ENCODE measurements at places on chromosomes 5 and 9.

GRCh38 chr9:26789959-26790358 lies 102.6 kb downstream of the CAAP1 start:
- no peak for DNase-seq

GRCh38 chr5:35773967-35774366 lies 82.7 kb upstream of the IL7R start:
- DNase-seq = no peak

GRCh38 chr5:81924442-81924841 lies 47.4 kb upstream of the ATG10 start:
- DNase-seq = no peak

DNA sequence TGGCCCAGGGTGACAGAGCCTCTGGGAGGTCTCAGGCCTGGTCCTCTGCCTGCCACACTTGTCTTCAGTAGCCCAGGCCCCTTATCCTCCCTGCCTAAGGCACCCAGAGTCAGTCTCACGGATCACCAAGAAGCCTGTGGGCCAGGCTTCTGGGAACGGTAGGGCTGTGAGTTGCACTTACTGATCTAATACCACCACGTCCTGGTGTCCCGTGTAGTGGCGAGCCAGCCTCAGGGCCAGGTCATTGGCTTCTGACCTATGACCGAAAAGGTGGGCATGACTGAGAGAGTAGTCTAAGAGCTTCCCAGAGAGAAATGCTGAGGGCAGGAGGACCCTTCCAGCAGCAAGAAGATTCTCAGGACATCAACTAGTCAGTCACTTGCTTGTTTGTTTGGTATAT lies 7.4 kb downstream of the PHYKPL start:
- no peak for DNase-seq

GRCh38 chr9:134408389-134408788 lies 82.1 kb downstream of the RXRA start:
- DNase-seq = no peak

- no peak for DNase-seq
Observed at GRCh38 chr5:122356855-122357254, 44.8 kb downstream of the SNCAIP start.

DNA sequence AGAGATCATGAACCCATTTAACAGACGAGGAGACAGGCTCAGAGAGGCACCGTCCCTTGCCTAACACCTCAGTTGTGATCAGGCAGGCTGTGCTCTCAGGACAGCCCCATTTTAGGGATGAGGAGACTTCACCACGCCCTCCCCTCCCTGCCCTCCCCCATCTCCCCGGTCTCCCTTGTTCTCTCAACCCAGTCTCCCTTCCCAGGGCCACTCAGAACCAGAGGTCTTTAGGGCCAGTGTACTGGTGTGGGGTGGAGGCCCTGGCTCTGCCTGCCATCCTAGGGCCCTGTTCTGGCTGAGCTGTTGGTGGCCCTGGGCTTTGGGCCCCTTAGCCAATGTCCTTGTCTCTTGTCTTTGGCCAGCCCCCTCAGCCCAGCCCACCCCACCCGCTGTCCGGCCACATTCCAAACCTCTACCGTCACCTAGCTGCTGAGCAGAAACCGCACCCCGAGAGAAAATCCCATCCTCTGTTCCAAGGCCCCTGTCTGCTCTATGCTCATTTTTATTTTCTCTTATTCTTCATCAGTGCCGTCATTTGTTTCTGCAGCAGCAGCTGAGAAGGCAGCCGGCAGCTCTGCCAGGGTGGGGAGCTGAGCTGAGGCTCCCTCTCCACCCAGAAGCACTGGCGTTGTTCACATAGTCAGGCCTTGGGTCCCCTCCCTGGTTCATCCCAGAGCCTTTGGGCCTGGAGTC lies 33.9 kb downstream of the OLFML2A start:
- DNase-seq = no peak
